Lung (tissue), 17 donors: ENCODE measurements at places on chromosomes 5 and 9. TPM values are rescaled to one million over a fixed set of nuclear protein-coding genes. Genes with fewer than 3 reads are reported as not detected.

DNA sequence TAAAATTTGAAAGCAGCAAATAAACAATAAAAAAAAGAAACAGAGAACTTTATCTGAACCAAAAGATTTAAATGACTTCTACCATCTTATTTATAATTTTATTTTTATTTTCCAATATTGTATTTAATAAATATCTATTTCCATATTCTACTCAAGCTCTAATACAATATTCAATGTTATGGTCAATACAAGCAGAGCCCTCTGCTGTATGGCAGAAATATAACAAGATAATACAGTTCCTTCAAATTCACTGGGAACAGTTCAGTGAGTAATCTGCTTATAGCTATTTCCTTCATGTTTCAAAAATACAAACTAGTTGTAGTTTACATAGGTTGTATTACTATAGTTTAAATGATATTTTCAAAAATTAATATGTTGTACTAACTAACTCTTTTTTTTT lies 332.7 kb downstream of the PRDM9 start:
- DNase-seq = peak; percentile 5

DNA sequence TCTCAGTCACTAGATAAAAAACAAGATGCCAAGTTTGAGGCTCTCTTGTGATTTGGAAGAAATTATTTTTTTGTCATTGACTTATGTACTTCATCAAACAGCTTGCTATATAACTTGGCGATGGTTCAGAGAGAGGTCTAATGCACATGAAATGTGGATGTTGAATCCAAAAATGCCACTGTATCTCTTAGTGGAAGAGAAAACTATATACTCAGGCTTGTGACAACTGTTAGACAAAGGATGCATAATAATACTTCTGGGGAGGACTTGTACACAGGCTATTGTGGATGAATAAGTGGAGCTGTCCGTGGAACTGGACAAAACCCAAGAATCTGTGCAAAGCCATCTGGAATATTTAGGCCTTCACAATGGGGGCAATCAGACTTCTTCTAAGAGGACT lies 162.9 kb upstream of the NMUR2 start:
- DNase-seq = peak; percentile 89

MED10 gene
- 29.4 TPM for total RNA-seq

DNA sequence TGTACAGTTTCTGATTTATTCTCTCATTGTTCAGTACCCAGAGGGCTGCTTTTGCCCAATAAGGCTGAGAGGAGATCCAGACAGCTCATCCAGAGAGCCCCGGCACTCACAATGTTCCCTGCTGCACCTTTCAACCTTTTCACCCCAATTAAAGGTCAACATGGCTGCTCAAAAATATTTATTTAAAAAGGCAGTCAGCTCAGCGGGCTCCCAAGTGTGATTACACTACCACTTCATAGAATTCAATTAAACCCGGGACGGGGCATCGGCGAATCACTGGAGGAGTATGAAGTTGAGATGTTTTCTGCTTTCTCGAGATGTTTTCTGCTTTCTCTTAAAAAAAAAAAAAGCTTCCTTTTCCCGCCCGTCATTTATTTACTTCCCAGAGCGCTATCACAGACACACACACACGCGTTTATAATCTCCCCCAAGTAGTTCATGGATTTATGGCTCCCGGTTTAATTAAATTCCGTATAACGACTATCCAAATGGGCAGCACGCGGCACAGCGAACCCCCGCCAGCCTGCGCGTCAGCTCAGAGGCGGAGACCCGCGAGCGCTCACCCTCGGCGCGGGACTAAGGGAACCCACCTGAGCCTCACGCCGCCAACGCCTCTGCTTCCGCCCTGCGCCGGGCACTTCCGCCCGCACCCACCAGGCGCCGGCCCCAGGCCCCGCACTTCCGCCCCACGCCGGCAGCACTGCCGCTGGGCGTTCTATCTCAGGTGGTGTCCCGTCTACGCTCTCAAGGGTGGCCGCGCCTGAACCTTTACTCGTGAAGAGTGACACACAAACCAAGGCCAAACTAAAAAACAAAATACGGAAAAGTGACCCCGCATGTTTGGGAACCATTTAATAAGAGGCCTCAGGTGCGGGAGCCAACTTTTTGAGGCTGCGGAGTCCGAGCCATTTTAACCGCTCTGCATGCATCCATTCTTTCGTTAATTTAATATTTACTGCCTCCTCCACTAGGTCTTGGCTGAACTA lies at the start of gene C5orf63:
C5orf63 (minus strand) TSS at position 642 of the 986 bp plus-strand sequence. CDS start 14,507 bp downstream, outside the sequence.
- DNase-seq = peak; percentile 67
